ENCODE measurements at places on chromosomes 12 and 14.

GRCh38 chr12:124188561-124189405, 106.1 kb upstream of the RFLNA start:
- no peak for DNase-seq

DNA sequence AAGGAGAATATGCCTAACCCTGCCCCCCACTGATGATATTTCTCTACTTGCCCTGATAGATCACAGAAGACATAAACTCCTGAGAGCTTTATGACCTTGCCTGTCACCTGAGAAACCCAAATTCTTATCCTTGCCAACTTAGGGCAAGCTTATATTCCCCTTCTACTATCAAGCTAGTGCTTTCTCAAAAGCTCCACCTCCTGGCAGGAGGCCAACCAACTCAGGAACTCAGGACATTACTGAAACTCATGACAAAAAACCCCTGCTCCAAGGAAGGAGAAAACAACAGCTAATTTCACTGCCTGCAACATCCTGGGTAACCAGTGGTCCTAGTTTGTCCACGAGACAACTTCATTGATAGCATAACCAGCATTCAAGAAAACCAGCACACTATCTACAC, 60.9 kb upstream of the FSCB start:
- DNase-seq, result no peak

GRCh38 chr14:28381656-28382055, 384.9 kb upstream of the FOXG1 start:
- no peak for DNase-seq

DNA sequence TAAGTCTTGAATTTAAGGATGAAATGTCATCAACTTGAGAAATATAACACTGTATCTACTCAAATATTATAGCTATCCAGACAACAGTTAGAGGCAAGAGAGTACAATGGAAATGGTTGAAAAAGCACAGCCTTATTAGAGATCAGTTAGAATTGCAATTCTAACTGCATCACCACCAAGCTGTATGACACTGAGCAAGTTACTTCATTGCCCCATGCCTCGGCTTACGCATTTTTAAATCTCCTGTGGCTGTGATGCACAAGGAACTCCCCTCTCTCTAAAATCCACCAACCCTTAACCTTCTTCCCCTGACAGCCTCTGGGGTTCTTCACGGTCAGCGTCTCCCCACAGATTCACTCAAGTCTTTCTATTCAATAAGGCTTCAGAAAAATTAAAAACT, 75.1 kb downstream of the MED13L start:
- no peak for DNase-seq

DNA sequence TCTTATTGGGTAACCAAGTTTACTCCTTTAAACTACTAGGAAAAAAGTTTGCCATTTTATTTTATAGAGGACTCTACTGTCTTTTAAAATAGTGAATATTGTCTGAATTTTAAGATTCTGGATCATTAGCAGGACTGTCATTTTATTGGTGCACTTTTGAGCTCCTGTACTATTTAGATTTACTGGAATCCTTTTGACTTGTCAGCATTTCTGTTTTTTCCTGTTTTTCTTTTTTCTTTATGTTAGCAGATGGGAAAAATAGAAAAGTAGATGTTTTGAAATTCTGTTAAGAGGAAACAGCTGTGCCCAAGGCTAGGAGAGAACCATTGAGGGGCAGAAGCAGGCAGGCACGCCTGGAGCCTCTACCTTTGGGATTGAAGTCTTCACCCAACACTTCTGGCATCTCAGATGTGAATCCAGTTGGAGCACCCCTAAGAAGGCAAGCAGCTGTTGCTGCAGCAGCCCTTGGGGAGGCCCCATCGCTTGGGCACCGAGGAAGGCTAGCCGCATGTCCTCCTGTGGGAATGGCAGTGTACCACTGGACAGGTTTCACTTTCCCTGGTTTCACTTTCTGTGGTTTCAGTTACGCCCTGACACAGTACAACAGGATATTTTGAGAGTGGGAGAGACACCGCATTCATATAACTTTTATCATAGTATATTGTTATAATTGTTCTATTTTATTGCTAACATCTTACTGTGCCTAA, 11.5 kb downstream of the RIMKLB start:
- no peak for DNase-seq

- DNase-seq, result no peak
Measured at GRCh38 chr14:39303115-39303514, 69.4 kb downstream of the MIA2 start.

GRCh38 chr14:103116636-103117035, 6.6 kb upstream of the TNFAIP2 start:
- DNase-seq, result no peak

DNA sequence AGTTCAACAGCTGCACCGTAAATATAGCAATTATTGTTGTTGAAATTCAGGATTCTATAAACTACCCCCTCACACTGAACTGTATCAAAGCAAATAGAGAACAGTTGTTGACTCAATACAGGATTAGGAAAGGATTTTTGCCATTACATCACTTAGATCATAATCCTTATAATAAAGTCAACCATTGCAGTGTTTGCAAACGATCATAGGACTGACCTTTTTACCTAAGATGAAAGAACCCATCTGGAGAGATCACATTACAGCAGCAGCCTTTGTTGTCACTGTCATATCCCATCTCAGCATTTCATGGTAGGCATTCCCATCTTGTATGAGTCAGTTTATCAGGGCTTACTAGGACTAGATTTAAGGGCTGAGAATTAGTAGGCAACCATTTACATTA, 96.1 kb downstream of the IPO8 start:
- DNase-seq, result no peak

- peak; percentile 43 for DNase-seq
Measured at GRCh38 chr12:42213023-42213422, 25.0 kb downstream of the YAF2 start.

GRCh38 chr12:93154096-93154728, 223.5 kb upstream of the NUDT4 start:
- DNase-seq, result no peak

GRCh38 chr12:113649256-113649830, 177.7 kb upstream of the LHX5 start:
- no peak for DNase-seq

GRCh38 chr14:94081386-94081820, 293 bp downstream of the IFI27L1 start:
- DNase-seq, result no peak

DNA sequence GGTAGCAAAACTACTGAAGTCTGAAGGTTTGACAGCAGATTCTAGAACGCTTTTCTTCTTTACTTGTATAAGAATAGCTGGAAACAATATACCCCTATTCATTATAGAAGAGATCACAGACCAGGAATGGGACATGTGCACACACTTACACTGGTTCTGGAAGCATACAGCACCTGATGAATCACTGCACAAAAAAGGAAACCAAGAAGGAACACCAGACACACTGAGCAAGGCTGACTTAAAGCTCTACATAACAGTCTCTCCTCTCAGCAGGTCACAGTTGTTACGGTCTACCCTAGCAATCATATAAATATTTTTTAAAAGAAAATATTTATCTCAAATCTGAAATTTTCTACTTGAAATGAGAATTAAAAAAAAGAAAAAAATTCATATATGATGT, 13.5 kb downstream of the ATP2B1 start:
- no peak for DNase-seq

- DNase-seq, result no peak
Measured at GRCh38 chr12:31478898-31479297, 112.0 kb downstream of the DENND5B start.

- DNase-seq, result no peak
Measured at GRCh38 chr12:41762691-41763090, 382.0 kb downstream of the GXYLT1 start.

GRCh38 chr12:95829395-95829794, 29.4 kb upstream of the SNRPF start:
- DNase-seq, result no peak

- DNase-seq, result no peak
Measured at GRCh38 chr14:56482310-56482911, 97.2 kb upstream of the TMEM260 start.

DNA sequence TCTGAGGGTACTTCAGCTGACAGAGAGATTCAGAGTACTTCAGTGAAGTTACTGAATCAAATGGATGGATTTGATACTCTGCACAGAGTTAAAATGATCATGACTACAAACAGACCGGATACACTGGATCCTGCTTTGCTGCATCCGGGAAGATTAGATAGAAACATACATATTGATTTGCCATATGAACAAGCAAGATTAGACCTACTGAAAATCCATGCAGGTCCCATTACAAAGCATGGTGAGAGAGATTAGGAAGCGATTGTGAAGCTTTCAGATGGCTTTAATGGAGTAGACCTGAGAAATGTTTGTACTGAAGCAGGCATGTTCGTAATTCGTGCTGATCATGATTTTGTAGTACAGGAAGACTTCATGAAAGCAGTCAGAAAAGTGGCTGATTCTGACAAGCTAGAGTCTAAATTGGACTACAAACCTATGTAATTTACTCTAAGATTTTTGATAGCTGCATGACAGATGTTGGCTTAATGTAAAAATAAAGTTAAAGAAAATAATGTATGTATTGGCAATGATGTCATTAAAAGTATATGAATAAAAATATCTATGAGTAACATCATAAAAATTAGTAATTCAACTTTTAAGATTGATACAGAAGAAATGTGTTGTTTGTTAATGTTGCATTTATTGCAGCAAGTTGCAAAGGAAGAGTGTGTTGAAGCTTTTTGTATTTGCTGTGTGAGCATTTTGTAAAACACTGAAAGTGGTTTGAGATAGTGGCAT, 136.1 kb upstream of the RAP1B start:
- no peak for DNase-seq

GRCh38 chr12:8036346-8036745, 3.8 kb downstream of the FOXJ2 start:
- DNase-seq, result no peak

DNA sequence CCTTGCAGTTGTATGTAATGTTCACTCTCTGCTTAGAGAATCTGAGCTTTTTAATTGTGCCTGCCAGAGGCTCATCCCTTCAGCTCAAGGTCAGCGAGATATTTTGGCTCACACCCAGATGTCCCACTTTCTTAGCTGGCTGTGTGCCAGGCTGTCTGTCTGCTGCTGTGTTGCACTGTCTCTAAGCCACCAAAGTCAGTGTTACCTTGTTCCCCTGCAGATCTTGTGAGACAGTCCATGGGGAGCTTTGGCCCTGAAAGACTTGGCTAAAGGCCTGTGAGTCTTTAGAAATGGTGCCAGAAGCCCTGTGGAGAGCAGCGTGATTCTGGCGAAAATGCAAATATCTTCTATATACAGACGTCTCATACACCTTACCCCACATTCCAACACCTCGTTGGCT, 293.7 kb downstream of the TTC6 start:
- no peak for DNase-seq

- no peak for DNase-seq
Measured at GRCh38 chr12:62689042-62689839, 222.6 kb downstream of the MON2 start.

- DNase-seq, result no peak
Measured at GRCh38 chr12:107362960-107363359, 269.6 kb upstream of the CRY1 start.
